ENCODE measurements at places on chromosomes 13 and 19. TPM values are rescaled to one million over a fixed set of nuclear protein-coding genes. Genes with fewer than 3 reads are reported as not detected.

GRCh38 chr19:46610413-46610775 is 9.3 kb downstream of the CALM3 start:
- DNase-seq, result no peak
- no peaks in the 10 kb centered on the region for H3K4me1 ChIP-seq
- no peak overlapping the region for H3K4me3 ChIP-seq
- H3K27me3 ChIP-seq, result no peaks in the 10 kb centered on the region
- H3K27ac ChIP-seq, result no peak overlapping the region
- no peaks in the 10 kb centered on the region for H3K36me3 ChIP-seq

- no peak overlapping the region for H3K27ac ChIP-seq
- no peak for DNase-seq
- no peak overlapping the region for H3K4me3 ChIP-seq
- H3K36me3 ChIP-seq, result no peaks in the 10 kb centered on the region
Observed at GRCh38 chr19:8605514-8605913, 5.0 kb downstream of the ADAMTS10 start.

GRCh38 chr19:44539236-44539826 is 9.9 kb upstream of the CEACAM20 start:
- no peak for DNase-seq
- H3K36me3 ChIP-seq, result no peaks in the 10 kb centered on the region
- no peak overlapping the region for H3K27ac ChIP-seq
- no peaks in the 10 kb centered on the region for H3K27me3 ChIP-seq
- no peaks in the 10 kb centered on the region for H3K4me1 ChIP-seq
- H3K4me3 ChIP-seq, result no peak overlapping the region

GRCh38 chr13:44870456-44870929 is 118.8 kb downstream of the NUFIP1 start:
- no peaks in the 10 kb centered on the region for H3K27me3 ChIP-seq
- H3K4me1 ChIP-seq, result no peaks in the 10 kb centered on the region
- no peak for DNase-seq
- no peak overlapping the region for H3K4me3 ChIP-seq
- no peak overlapping the region for H3K27ac ChIP-seq
- H3K36me3 ChIP-seq, result no peaks in the 10 kb centered on the region

DNA sequence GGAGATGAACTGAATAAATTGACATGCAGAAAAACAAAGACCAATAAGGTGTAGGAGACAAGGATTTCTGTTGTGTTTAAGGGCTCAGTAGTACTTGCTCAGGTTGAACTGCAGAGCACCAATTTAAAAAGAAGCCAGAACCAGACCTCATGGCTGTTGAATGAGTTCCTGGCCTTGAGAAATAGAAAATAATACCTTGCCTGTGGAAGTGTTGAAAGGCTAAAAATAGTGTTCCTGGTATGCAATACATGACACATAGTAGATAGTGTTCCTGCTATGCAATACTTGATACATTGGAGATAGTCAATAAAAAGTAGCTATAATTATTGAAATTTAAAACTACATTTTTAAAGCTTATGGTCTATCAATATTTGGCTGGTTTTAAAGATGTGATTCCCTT is 595.8 kb downstream of the PCDH9 start:
- no peaks in the 10 kb centered on the region for H3K36me3 ChIP-seq
- no peak for DNase-seq
- no peaks in the 10 kb centered on the region for H3K4me1 ChIP-seq
- no peak overlapping the region for H3K4me3 ChIP-seq
- no peaks in the 10 kb centered on the region for H3K27me3 ChIP-seq

Gene IL4I1
- 4.3 TPM for total RNA-seq

GRCh38 chr13:51595416-51595815 is 11.2 kb downstream of the WDFY2 start:
- no peaks in the 10 kb centered on the region for H3K36me3 ChIP-seq
- H3K27ac ChIP-seq, result no peak overlapping the region
- H3K4me3 ChIP-seq, result no peak overlapping the region
- DNase-seq, result no peak
- H3K4me1 ChIP-seq, result peaks cover 5% of the 10 kb centered on the region
- no peaks in the 10 kb centered on the region for H3K27me3 ChIP-seq

DNA sequence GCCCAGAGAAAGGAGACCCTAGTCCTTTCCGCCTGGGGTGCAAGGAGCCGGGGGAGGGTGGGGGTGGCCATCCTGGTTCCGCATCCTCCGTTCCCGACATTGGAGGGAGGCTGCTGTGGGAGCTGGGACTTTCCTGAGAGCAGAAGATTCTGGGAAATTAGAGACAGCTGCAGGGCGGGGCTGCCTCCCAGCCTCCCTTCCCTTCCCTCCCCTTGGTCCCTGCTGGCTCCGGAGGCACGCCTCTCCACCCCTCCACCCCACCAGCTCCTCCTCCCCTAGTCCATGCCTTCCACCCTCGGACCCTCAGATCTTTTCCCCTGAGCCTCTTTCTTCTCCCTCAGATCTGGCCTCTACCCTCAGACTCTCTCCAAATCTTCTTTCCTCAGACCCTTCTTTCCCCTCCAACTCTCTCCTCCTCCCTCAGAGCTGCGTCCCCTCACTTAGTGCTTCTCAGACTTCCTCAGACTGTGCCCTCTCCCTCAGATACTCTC is 3.1 kb upstream of the BCL3 start:
- DNase-seq, result peak; percentile 81
- H3K36me3 ChIP-seq, result no peaks in the 10 kb centered on the region
- peak overlapping the region; percentile 83 for H3K27ac ChIP-seq
- H3K4me3 ChIP-seq, result no peak overlapping the region
- peaks cover 24% of the 10 kb centered on the region for H3K4me1 ChIP-seq
- H3K27me3 ChIP-seq, result no peaks in the 10 kb centered on the region

DNA sequence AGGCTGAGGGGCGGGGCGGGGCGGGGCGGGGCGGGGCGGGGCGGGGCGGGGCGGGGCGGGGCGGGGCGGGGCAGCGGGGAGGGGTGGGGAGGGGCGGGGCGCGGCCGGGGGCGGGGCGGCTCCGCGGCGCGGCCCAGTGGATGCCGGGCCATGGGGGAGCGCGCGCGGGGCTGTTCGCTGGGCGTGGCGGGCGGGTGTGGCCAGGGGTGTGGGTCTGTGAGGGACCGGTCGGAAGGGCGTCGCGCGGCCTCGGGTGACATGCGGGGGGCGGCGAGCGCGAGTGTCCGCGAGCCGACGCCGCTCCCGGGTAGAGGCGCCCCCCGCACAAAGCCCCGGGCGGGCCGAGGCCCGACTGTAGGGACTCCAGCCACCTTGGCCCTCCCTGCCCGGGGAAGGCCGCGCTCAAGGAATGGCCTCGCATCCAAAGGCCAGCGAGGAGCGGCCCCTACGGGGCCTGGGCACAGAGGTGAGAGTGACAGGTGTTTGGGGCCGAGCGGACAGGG is at the start of gene ZFP28:
Gene ZFP28 (plus strand): TSS at position 188 of the 503 bp plus-strand sequence. CDS start 71 bp downstream, at position 259.
- no peak within 1 kb of the TSS for H3K27ac ChIP-seq
- H3K36me3 ChIP-seq, result no peaks in the 10 kb centered on the region
- H3K4me3 ChIP-seq, result peak within 1 kb of the TSS; percentile 90

Data from ovary (tissue), 10 donors.